ENCODE measurements at places on chromosomes 7 and 10.

DNA sequence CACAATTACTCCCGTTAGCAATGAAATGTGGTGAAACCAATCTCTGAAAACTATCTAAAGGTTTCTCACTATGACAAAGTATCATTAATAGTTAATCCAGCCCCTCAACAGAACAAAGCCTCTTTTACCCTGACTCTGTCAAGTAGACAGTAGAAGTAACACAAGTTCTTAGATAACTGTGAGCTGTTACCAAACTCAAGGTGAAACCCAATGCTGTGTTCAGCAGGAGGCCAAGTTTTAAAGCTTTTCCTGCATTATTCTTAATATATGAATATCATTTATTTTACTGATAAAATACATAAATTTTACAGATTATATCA lies 109.1 kb downstream of the SRPK2 start:
- DNase-seq, result no peak

DNA sequence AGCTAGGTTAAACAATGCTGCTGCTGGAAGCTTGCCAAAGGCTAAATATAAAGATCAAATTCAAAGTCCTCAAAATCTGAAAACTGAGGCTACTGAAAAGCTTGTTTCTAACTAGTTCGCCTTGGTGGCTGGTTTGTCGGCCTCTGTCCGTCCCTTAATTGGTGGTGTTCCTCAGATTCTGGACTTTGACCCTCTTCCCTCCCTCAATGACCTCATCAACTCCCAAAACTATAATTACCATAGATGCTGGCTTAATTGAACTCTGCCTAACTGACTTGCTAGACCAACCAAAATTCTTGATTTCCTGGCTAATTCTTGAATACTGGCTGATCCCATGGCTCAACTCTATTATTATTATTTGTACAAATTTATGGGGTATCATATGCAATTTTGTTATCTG lies 15.6 kb downstream of the ARHGAP21 start:
- DNase-seq, result no peak

DNA sequence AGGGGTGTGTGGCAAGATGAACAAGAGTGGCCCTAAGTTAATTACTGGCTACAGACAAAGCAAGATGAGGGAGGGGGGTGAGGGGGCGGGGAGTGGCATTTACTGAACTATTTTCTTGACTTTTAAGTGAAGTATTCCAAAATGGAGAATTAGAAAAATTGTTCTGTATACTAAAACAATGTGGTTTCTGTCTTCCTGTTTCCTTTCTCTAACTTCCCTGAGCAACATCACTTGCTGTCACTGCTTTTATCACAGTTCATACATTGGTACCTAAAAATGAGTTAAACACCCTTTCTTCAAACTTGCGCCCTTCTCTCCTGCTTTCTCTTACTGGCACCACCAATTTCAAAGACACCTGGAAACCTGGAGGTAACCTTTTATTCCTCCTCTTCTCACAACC lies 21.6 kb downstream of the PDZD8 start:
- DNase-seq, result no peak

- DNase-seq, result no peak
Observed at GRCh38 chr7:130352194-130353074, 7.8 kb downstream of the CPA5 start.
